ENCODE measurements at places on chromosomes 16 and 17.

- peaks cover 3% of the 10 kb centered on the region for H3K27me3 ChIP-seq
- DNase-seq: peak; percentile 8
- no peak overlapping the region for H3K27ac ChIP-seq
- H3K4me1 ChIP-seq: peaks cover 10% of the 10 kb centered on the region
- no peak overlapping the region for H3K4me3 ChIP-seq
Measured at GRCh38 chr16:3363793-3364192, 8.1 kb downstream of the OR2C1 start.

DNA sequence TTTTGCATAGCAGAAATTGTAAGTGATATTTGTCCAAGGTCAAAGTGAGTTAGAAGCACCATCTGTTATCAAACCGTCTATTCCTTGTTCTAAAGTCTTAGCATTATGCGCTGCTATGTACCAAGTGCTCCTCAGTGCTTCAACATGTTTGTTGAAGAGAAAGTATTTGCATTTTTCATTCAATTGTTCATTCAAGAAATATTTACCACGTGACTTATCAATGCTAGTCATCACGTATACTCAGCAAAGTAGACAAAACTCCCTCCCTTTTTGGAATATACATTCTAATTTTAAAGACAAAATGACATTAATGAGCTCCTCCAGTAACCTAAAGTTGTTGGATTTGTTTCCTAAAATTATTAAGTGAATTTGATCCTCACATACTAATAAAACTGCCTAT, 388.0 kb upstream of the CDH8 start:
- H3K4me1 ChIP-seq: no peaks in the 10 kb centered on the region
- H3K27me3 ChIP-seq: no peaks in the 10 kb centered on the region
- H3K36me3 ChIP-seq: no peaks in the 10 kb centered on the region
- DNase-seq: no peak
- no peak overlapping the region for H3K27ac ChIP-seq
- H3K4me3 ChIP-seq: no peak overlapping the region

- no peak overlapping the region for H3K4me3 ChIP-seq
- H3K27ac ChIP-seq: no peak overlapping the region
- H3K4me1 ChIP-seq: peaks cover 13% of the 10 kb centered on the region
- DNase-seq: no peak
- H3K36me3 ChIP-seq: peaks cover 12% of the 10 kb centered on the region
- H3K27me3 ChIP-seq: no peaks in the 10 kb centered on the region
Measured at GRCh38 chr16:56362706-56363105, 62.6 kb downstream of the AMFR start.

DNA sequence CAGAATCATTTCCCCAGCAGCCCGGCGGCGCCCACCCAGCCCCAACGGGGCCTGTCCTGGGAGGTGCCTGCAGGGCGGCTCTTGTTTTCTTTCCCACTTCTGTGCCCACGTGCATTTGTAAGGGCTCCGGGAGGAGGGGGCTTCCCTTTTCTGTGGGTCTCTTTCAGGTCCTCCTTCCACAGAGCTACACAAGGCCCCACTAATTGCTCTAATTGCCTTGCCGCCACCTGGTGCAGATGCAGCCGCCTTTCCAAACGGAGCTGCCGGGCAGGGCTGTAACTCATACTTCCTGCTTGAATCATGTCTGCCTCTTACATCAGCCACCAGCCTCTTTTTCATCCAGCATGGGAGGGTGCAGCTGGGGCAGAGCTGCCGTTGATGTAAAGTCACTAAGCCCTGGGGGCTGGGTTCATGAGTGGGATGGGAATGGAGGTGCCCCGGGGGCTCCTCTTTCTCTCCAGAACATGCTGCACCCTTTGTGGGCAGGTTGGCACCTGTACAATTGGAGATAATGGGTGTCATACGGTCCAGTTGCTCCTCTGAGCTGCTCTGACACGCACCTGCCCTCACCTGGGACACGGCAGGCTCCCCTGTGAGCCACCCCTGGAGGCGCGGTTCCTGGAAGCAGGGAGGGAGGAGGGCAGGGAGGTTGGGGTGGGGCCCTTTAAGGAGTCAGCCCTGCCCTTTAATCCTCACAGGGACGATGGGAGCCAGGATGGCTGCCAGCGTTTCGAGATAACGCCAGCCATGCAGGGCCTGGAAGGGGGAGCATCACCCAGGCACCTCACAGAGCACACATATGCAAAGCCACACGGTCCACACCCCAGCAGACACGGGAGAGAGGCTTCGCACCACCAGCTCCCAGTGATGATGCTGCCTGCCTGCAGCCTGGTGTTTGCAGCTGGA, 41.1 kb upstream of the KLHDC4 start:
- H3K27me3 ChIP-seq: no peaks in the 10 kb centered on the region
- H3K4me3 ChIP-seq: peak overlapping the region; percentile 89
- H3K27ac ChIP-seq: peak overlapping the region; percentile 94
- peak; percentile 88 for DNase-seq
- peaks cover 1% of the 10 kb centered on the region for H3K36me3 ChIP-seq
- peaks cover 31% of the 10 kb centered on the region for H3K4me1 ChIP-seq

GRCh38 chr16:2848933-2849725, 8.8 kb downstream of the PRSS22 start:
- H3K27ac ChIP-seq: no peak overlapping the region
- peaks cover 7% of the 10 kb centered on the region for H3K27me3 ChIP-seq
- no peak for DNase-seq
- no peak overlapping the region for H3K4me3 ChIP-seq

DNA sequence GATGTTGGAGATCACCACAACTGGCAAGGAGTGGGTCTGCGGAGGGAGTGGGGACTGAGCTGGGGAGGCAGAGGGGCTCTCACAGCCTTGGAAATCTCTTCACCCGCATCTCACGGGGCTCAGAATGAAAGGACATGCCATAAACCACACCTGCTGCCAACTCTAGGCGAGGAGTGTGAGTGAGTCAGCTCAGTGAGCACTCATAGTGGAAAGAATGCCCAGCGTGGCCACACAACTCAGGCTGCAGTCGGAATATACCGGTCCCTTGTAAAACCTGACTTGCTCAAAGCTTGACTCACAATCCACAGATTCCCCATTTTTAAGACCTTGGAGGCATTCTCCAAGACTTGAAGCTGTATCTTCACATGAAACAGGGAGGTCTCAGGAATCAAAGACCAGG, 36.7 kb downstream of the STAT5A start:
- H3K27me3 ChIP-seq: no peaks in the 10 kb centered on the region
- H3K36me3 ChIP-seq: peaks cover 75% of the 10 kb centered on the region
- peaks cover 41% of the 10 kb centered on the region for H3K4me1 ChIP-seq

DNA sequence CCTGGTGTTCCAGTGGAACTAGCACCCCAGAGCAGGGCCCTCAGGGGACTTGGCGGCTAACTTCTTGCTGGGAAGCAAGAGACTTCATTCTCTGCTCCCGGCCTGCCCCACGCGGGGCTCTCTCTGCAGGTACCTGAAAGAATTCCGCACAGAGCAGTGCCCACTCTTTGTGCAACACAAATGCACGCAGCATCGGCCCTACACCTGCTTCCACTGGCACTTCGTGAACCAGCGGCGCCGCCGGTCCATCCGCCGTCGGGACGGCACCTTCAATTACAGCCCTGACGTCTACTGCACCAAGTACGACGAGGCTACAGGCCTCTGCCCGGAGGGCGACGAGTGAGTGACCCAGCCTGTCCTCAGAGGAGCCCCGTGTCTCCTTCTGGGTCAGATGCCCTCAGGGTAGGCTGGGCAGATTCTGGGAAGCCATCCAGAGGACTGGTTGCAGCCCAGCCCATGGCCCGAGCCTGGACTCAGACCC, 25.1 kb downstream of the UNK start:
- H3K4me3 ChIP-seq: no peak overlapping the region
- H3K27ac ChIP-seq: no peak overlapping the region
- H3K27me3 ChIP-seq: no peaks in the 10 kb centered on the region
- DNase-seq: no peak

- no peak for DNase-seq
- peaks cover 79% of the 10 kb centered on the region for H3K4me1 ChIP-seq
- peaks cover 28% of the 10 kb centered on the region for H3K36me3 ChIP-seq
- peak overlapping the region; percentile 89 for H3K4me3 ChIP-seq
Measured at GRCh38 chr16:25013751-25014499, 1.2 kb downstream of the ARHGAP17 start.

- H3K27ac ChIP-seq: no peak overlapping the region
- peaks cover 4% of the 10 kb centered on the region for H3K36me3 ChIP-seq
- H3K4me1 ChIP-seq: no peaks in the 10 kb centered on the region
- no peaks in the 10 kb centered on the region for H3K27me3 ChIP-seq
- no peak for DNase-seq
Measured at GRCh38 chr17:75917141-75917916, 12.6 kb upstream of the MRPL38 start.
